ENCODE measurements at places on chromosomes 12 and 14.

DNA sequence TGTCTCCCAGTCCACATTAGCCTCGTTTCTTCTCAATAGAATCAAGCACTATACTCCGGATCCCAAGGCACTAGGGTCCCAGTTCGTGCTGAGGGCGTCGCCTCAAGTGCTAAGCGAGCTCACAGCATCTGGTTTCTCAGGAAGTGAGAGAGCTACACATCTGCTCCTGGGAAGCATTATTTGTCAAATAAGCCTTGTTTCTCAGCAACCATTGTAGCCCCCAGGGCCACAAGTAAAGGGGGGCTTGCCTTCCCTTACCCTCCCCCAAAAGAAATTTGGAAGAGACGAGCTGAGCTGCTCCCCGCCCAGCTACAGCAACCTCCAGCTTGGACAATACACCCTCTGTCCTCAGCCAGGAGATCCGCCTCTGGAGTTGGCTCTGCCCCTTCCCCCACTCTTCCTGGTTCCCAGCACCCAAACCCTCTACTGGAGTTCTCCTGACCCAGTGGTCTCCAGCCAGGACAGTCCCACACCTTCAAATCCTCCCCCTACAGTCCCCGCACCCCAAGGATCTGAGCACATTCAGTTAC lies 5.7 kb upstream of the TNS2 start:
- DNase-seq: no peak

GRCh38 chr12:70267550-70267949 lies 24.3 kb downstream of the CNOT2 start:
- DNase-seq: no peak

- no peak for DNase-seq
Measured at GRCh38 chr12:118052324-118053070, 8.5 kb downstream of the WSB2 start.

DNA sequence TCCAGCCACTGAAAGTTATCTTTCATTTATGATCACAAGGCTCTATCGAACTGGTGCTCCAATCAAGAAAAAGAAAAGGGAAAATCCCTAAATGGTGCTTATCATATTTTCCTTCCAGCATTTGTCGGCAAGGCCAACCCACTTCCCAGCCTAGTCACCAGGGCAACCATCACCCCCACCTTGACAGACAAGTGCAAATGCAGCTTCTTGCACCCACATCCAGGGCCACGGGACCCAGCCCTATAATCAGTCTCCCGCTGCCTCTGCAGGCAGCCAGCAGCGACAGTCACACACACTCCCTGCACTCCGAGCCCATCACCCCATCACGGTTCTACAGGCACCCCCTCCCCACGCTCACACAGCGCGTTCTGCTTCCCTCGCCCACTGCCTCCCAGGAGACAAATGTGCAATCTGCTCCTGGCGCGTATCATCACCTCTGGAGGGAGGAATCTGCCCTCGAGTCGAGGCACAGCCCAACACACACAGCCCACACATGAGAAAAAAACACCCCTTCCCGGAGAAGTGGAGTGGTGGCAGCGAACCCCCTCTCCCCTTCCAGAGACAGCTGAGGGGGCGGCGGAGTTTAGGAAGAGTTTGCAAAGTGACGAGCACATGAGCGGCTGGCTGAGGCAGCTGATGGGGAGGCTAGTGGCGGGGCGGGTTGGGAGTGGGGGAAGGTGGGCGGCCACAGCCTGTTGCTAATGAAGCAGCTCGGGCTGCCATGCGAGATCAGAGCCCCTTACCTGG lies 9.3 kb upstream of the PPP4R4 start:
- no peak for DNase-seq

GRCh38 chr12:3282384-3282670 lies 205.1 kb downstream of the TSPAN9 start:
- no peak for DNase-seq

DNA sequence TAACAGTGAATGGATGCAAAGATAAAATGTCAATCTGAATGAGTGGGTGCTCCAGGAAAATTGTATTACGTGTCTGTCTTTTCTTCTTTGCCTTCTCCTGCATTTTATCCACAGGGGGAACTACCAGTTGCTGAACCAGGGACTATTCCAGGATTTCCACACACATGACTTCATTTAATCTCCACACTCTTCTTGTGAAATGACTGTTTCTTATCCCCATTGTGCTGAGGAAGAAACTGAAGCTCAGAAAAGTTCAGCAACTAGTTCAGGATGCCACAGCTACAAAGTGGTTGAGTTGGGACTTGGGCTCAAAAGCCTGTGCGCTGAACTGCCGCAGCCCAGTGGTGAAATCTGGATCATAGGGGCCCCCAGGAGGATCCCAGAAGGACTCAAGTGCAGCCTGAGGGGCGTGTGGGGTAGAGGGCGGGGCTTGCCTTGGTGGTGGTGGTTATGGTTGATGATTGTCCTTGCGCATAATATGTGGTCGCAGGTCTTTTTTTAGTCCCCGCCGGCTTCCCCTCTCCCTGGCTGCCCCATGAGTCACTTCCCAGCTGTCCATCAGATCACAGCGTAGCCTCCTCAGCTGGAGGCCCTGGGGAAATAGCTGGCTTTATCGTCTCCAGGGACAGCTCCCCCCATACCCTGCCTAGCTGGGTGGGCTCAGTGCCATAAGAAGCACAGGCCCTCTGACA lies 235.2 kb upstream of the CRY1 start:
- no peak for DNase-seq

DNA sequence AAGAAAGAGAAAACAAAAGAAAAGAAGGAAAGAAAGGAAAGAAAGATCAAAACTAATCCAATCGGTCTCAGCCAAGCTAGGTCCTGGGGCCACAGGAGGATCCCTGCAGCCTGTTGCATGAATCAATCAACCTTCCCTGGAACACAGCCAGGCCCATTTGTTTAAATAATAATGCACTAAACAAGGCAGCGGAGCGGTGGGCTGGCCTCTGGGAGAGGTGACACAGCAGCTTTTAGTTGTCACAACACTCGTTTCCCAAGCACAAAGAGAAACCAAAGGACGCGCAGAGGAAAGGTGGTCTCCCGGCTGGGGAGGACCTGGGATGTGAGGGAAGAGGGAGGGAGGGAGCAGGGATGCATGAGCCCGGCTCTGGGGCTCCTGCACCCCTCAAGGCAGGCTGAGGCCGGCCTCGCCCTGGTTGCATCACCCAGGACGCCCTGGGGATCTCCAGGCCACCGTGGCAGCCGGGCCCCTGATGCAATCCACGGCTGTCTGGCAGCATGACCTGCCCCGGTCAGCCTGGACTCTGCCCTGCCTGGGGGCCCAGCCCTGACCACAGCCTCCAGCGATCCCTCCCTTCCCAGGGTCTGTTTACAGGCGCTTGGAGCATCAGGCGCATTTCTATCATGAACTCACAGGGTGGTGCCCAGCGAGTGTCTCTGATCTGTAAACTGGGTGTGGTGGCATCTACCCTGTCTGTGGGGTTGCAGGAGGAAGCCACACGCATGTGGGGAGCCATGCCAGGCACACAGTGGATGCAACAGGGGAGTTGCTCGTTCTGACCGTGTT lies 32.5 kb downstream of the MMP17 start:
- DNase-seq: no peak

DNA sequence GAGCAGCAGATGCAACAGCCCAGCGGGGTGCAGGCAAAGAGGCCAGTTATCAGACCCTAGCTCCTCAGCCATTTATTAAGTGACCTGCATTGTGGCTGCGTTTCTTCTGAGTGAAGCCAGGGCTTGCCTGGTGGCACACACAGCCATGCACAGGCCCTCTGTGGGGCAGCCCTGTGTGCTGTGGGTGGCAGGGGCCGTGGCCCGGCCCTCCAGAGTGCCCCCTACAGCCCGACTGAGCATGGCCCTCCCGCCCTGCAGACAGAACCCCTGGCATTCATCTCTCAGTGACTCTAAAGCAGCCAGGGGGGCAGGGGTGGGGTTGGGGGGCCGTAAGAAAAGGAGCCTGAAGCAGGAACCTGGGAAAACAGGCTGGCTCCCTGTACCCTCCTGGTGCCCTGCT lies 226.0 kb upstream of the PWP1 start:
- no peak for DNase-seq

DNA sequence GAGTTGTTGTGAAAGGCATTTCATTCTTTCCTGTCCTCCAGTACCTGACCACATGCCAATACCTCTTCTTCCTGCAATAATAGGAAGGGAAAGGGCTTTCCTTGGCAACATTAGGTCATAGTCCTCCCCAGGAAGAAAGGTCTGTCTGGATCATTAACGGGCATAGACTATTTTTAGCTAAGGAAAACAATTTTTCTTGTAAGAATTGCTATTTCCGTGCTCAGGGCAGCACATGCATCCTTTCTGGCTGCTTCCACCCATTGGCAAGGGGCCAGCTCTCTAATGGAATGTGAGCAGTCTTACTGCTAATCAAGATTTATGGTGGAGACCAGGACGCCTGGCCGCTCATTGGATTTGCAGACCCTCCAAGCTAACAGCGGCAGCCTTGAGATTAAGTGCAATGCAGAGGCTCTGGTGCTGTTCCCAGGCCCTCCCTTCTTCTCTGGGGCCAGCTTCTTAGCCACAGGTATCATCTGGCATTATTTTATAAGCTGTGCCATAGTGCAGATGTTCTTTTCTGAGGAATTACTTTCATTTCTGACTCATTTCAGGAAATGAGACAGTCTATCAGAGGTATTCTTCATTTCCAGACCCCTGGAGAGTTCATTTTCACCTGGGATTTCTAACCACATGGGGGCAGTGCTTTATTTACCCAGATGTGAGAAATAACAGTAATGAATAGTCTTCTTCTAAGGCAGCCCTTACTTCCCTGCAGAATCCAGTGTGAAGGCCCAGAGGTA lies 52.9 kb downstream of the ANO6 start:
- no peak for DNase-seq

- DNase-seq: no peak
Measured at GRCh38 chr14:101505236-101505970, 55.9 kb upstream of the DIO3 start.

DNA sequence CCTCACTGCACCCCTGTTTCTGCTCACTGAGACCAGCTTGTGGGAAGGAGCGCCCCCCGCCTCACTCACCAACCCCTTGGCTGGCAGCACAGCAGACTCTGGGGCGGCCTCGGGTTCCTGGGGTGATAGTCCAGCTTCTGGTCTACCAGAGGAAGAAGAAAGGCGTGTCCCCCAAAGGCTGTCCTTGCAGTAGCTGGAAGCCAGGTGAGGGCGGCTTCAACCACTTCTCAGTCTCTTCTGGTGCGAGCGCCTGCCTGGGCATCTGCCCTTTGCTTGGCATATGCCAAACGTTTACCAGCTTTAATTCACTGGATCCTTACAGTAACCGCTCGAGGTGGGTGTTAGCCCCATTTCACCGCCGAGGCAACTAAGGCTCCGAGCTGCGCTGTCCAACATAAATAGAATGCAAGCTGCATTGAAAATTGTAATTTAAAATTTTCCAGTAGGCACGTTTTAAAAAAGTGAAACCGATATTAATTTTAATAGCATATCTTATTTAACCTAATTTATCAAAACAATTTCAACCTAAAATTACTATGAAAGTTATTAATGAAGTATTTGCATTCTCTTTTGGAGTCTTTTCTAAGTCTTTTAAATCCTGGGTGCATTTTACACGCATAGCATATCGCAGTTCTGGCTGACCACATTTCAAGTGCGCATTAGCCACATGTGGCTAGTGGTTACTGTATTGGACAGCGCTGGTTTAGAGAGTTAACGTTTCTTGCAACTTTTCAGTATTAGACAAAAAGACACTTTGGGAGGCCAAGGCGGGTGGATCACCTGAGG lies 872 bp downstream of the FAM177A1 start:
- DNase-seq: no peak

DNA sequence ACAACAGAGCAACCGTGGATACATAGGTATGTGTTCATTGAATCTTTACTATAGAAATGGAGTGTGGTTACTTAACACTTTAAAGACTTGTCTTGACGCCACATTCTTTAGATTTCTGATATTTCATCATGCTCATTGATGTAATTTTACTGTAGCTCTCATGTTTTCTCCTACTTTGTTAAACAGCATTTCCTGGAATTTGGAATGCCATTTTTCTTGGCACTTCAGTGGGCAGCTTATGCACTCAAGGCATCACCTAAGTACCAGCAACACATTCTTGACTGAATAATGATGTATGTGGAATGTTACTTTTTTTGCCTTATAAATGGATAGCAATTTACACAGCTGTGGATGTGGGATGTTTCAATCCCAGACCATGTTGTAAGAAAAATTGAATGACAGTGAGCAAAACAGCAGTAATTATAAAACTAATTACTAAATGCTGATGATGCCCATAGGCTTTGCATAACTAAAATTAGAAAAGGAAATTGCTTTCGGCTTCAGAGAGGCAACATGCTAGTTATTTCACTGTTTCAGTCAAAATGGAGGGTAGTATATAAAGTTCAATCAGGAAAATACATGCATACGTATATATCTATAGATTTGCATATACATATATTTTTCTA lies 298.5 kb downstream of the NPAS3 start:
- DNase-seq: no peak

DNA sequence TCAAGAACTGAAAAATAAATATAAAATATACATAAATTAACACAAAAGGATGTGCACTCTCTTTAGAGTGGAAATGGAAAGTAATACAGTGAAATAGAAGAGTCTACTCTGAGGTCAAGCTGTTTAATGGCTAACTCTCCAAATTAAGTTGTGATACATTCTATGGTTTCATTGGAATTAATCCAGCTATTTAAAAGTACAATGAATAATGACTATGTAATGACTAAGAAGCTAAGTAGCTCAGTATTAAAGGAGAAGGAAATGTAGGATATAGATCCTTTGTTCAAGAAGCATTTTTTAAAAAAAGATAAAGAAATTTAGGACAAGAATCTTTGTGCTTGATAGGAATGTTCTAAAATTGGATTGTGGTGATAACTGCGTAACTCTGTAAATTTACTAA lies 85.3 kb downstream of the LRP6 start:
- no peak for DNase-seq

- DNase-seq: no peak
Measured at GRCh38 chr12:53994264-53995001, 5.5 kb upstream of the HOXC9 start.

DNA sequence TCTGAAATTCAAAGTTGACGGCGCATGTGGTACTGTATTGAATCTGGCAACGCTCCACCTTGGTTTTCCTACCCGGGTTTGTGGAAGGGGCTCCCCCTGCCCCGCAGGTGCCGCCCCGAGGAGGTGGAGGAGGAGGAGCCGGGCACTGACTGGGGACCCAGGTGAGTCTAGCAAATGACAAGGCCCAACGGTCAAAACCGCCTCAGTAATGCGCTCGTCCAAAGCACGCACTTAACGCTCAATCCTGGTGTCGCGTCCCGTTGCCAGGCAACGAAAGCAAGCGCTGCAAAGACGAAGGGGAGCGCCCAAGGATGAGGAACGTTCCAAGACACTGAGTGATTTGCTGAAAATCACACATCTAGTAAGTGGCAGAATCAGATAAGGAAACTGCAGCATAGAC lies 24.0 kb upstream of the CLEC4E start:
- no peak for DNase-seq

GRCh38 chr12:57381693-57382220 lies 49.1 kb downstream of the R3HDM2 start:
- DNase-seq: no peak
